Fibroblast of lung (primary cell): ENCODE measurements at places on chromosomes 7 and 10.
A peak's percentile ranks its signal among the peaks of the same experiment; 100 is the strongest.

GRCh38 chr10:48505394-48506112 is 99.3 kb downstream of the ARHGAP22 start:
- DNase-seq, result no peak

- DNase-seq, result peak; percentile 82
Observed at GRCh38 chr7:155003376-155004214, 671 bp upstream of the PAXIP1 start.

GRCh38 chr7:76346097-76346496 is 12.7 kb downstream of the YWHAG start:
- no peak for DNase-seq

- no peak for DNase-seq
Observed at GRCh38 chr10:102262744-102263370, 17.5 kb downstream of the GBF1 start.

DNA sequence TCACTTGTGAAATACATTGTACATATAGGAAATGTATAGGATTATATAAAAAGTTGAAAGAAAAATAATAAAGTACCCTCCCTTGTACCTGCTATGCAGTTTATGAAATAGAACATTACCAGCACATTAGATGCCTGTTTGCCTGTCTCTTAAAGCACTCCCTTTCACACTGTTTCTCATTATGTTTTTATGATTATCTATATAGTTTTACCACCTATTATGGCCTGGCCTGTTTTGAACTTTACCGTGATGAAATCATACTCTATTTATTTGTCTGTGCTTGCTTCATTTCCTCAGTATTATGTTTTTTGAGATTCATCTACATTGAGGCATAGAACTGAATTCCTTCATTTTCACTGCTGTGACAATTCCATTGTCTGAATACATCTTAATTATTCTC is 41.1 kb downstream of the DGKB start:
- DNase-seq, result no peak

GRCh38 chr7:155408651-155409586 is 49.0 kb upstream of the EN2 start:
- no peak for DNase-seq

- DNase-seq, result peak; percentile 62
Observed at GRCh38 chr7:20602306-20602705, 13.2 kb upstream of the ABCB5 start.

DNA sequence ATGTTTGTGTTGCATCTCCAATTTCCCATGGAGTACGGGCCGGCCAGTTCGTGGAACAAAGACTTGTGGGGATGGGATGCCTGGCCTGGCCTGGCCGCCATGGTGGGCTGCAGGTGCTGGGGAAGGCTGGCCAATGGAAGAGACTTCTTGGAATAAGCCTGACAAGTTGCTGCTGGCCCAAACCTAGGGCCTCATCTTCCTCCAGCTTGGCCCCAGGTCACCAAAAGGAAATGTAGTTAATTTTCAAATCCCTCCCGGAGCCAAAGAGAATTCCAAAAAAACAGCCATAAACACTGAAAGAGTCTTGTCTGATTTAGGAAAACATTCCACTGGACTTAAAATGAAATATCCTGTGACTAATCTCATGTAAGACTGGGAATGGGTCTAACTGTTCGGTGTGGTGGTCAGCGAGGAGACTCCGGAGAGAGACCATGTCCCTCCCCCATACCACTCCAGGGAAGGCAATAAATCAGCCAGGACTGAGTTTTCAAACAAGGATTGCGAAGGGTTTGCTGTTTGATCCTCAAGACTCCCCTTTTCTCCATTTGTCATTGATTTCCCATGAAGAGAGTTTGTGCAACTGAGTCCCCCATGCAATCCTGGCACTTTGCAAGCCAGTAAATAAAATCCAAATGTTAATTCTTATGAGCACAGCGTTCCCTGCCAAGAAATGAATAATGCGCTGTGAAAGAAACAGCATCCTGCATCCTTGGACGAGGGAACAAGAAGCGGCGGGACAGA is 128.7 kb upstream of the HABP2 start:
- no peak for DNase-seq

DNA sequence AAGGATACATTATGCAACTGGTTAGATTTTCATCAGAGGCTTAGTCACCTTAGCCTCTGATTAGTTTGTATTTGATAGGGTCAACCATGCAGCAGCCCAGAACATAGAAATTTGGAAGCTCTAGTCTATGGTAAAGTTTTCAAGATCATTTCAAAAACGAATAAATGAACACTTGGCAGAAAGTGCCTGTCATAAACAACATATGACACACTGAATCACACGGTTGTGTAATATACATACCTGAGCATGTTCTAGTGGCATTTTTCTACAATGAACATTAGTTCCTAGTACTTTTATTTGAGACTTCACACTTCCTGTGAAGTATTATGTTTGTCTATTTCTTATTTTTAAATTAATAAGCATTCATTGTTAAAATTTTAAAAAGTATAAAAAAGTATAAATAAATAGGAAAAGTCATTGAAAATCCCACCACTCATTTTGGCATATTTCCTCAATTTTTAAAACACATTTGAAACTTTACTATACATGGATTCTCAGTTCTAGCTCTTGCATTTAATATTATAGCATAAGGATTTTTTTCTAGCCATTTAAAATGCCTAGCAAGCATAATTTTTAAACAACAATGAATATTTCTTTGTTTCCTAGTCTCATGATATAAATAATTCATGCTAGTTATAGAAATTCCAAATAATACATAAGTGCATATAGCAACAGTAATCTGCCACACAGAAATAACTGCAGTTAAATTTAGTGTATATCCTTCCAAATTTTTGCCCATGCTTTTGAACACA is 25.7 kb upstream of the PRPS1L1 start:
- DNase-seq, result no peak

GRCh38 chr7:10708447-10708846 is 265.2 kb upstream of the PHF14 start:
- no peak for DNase-seq

GRCh38 chr7:116363637-116364432 is 135.7 kb upstream of the CAV2 start:
- DNase-seq, result no peak

DNA sequence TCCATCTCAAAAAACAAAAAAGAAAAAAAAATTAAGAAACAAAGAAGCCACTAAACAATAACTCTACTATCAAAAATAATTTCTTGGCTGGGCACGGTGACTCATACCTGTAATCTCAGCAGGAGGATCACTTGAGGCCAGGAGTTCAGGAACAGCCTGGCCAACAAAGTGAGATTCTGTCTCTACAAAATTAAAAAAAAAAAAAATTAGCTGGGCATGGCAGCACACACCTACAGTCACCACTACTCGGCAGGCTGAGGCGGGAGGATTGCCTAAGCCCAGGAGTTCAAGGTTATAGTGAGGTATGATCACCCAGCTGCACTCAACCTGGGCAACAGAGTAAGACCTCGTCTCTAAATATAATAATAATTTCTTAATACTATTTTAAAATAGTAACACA is 69.0 kb downstream of the PARD3 start:
- no peak for DNase-seq

- no peak for DNase-seq
Observed at GRCh38 chr7:134907000-134907399, 79.3 kb upstream of the AGBL3 start.

DNA sequence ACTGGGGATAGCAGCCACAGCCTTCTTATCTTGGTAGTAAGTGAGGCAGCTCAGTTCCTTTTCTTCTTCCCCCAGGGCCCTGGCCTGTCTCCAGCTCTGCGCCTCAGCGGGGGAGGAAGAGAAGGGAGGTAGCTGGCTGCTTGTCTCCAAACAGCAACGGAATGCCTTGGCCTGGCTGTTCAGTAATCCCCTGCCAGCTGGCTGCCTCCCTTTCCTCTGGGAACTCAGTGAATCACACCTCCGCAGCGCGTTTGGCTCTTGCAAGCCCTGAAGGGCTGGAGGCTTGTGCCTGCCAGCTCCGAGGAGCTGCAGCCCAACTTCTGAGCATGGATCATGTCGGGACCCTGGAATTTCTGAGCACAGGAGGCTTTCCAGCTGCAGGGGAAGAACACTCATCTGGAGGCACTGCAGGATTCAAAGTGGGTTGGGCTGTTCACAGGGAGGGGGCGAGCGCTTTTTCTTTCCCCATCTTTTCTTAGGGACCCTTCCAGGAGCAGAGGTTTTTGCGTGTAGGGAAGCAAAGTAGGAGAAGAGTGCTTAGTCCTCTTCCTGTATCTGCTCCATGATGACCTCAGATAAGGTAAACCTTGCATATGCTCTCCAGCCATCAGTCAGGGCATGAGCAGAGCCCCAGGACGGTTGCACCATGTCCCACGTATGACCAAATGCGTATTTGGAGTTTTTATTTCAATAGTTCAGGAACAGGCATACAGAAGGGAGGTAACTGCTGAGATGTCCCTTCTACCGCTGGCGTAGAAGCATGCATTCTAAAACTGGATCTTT is 253.2 kb upstream of the INHBA start:
- DNase-seq, result peak; percentile 99

- no peak for DNase-seq
Observed at GRCh38 chr7:108201766-108202165, 71.6 kb upstream of the LAMB4 start.

- DNase-seq, result no peak
Observed at GRCh38 chr10:80498078-80498832, 39.4 kb upstream of the SH2D4B start.

GRCh38 chr10:70426823-70427222 is 14.7 kb downstream of the NODAL start:
- DNase-seq, result no peak

- DNase-seq, result no peak
Observed at GRCh38 chr10:60508831-60509230, 119.2 kb upstream of the ANK3 start.

DNA sequence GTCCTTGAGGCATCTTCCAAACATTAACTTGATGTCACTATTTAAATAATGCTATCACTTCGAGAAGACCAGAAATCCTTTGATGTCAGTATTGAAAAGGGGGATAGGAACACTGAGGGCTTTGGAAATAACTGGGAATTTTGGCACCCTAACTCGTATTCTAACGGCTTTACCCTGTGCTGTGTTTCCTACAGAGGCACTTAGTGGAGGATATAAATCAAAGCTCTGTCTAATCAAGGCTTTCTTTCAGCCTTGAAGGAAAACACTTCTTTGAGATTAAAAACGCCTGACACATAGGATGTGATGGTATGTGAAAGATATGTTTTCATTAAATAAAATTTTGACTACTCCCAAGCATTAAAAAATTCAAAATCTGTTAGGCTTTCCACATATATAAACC is 62.3 kb downstream of the CREB5 start:
- no peak for DNase-seq

DNA sequence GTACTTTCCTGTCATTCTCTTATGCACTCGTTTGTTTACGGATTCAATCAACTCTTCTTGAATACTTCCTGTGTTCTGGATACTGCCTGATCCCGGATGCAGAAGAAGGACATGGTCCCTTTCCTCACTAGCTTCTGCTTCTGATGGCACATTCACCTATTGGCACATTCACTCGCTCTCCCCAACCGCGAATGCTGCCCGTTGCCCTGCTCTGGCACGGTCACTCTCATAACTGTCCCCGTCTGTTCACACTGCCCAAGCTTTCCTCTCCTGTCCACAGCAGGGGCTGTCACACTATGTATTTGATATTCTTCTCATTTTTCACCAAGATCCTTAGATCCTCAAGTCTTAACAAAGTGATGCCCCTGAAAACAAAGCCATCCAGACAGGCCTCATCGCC is 327.4 kb downstream of the PAXIP1 start:
- DNase-seq, result no peak

DNA sequence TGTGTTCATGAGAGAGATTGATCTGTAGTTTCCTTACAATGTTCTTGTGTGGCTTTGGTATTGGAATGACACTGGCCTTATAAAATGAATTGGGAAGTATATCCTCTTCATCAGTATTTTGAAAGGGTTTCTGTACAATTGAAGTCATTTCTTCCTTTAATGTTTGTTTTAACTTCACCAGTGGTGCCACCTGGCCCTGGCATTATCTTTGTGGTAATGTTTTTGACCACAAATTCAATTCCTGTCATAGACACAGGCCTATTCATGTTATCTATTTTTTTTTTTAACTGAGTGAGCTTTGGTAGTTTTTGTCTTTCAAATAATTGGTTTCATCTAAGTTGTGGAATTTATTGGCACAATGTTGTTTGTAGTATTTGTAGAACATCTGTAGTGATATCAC is 127.7 kb downstream of the CDK14 start:
- DNase-seq, result no peak

DNA sequence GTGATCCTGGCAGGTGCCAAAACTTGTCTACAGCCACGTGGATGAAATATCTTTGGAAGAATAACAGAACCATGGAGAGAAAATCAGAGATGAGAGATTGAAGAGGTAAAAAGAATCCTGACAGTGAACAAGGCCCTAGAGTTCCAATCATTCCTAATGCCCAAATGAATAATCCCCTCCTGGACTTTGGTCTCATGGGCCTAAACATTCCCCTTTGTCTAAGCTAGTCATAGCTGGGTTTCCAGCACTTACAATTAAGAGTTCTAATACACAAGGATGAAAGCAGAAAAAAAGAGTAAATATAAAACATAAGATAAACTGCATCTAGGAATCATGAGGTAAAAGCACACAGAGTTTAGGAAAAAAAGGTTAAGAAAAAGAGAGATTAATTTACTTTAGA is 40.2 kb downstream of the ARHGAP12 start:
- no peak for DNase-seq

GRCh38 chr7:55594870-55595269 is 22.6 kb upstream of the VOPP1 start:
- DNase-seq, result no peak

DNA sequence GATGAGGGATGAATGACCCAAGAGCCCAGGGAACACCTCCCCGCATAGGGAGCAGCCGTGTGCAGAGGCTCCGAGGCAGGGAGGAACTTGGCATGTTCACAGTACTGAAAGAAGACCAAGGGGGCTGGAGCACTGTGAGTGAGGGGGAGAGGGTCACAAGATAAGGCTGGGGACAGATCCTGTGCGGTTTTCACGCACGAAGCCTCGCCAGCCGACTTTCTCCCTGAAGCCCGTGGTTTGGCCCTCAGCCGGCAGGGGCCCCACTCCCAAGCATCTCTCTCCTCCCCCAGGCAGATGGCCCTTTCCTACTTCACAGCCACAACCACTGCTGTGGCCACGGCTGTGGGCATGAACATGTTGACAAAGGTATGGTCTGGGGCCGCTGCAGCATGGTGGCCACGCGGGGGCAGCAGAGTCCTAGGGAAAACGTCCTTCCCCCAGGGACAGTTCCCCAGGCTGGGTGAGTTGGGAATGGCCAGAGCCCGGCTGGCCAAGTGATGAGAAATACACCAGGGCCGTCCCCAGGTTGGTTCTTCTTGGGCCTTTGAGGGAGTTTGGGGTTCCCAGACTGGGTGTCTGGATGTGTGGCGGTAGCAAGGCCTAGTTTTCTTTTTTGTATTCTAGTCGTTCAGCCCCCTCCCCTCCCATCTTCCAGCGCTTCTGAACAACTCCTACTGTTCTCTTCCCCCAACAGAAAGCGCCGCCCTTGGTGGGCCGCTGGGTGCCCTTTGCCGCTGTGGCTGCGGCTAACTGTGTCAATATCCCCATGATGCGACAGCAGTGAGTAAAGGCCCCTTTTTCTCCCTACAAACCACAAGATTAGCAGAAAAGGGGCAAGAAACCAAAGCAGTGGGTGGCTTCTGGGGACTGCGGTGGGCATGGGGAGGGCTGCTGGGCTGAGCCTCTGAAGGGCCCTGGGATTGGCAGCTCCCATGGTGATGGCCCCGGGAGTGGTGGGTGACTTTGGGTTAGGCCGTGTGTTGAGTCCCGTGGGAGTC is 14.4 kb upstream of the WBP1L start:
- DNase-seq, result peak; percentile 62

- no peak for DNase-seq
Observed at GRCh38 chr7:2100278-2101208, 132.2 kb downstream of the MAD1L1 start.

GRCh38 chr10:75944061-75944460 is 512.6 kb downstream of the LRMDA start:
- no peak for DNase-seq
